NCI-H524 treated with DMSO at 0.1 percent for 48 hours (cell line): ENCODE measurements at places on chromosomes 4 and X.

GRCh38 chrX:27728291-27728690 is 79.5 kb upstream of the MAGEB10 start:
- no peak for DNase-seq

- no peak for DNase-seq
Observed at GRCh38 chr4:22071749-22072148, 123.2 kb upstream of the KCNIP4 start.

DNA sequence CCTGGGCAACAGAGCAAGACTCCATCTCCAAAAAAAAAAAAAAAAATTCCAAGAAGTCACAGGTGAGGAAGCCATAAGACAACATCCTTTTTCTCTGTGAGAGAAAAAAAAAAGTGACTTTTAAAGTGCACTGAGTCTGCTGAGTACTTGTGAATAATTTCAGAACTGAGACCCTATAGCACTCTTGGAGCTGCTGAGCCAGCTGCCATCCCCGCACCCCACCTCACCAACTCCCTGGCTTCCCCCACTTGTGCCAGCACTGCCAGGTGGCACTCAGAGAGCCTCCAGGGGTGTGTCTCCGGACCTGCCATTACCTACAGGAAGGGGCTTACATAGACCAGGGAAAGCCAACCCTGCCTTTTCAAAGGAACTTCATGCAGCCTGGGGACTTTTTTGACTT is 39.2 kb upstream of the HS3ST1 start:
- no peak for DNase-seq

DNA sequence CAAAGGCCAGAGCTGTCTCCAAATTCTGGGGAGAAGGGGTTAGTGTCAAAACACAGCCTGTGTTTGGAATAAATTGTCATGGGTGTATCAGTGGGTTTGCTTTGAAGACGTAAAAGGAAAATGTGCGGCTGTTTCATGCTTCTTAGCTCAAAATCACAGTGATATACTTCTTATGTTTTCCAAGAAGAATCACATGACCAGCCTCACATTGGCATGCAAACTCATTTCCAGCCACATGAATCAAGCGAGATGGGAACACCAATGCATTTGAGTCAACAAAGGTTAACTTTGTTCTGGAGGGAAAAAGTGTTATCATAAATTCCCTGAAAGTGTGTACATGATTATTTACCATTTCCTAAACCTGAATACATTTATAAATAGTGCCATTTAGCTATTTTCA is 19.0 kb upstream of the SPP1 start:
- no peak for DNase-seq

GRCh38 chrX:14361435-14361834 is 167.9 kb upstream of the GLRA2 start:
- no peak for DNase-seq

DNA sequence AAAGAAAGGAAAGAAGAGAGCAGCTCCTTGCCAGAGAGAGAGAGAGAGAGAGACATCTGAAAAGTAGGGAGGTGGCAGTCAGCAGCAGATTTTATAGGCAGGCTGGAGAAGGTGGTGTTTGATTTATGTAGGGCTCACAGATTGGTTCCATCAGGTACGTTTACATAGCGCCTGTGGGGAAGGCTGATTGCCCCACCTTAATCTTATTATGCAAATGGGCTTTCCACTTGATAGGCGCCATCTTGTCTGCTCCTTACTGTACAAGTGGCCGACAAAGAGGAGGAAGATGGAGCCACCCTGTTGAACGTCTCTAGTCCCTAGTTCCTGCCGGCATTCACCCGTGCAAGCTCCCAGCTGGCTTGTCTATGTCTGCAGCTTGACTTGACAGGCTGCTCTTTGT is 49.1 kb upstream of the DHRSX start:
- DNase-seq = peak; percentile 86

DNA sequence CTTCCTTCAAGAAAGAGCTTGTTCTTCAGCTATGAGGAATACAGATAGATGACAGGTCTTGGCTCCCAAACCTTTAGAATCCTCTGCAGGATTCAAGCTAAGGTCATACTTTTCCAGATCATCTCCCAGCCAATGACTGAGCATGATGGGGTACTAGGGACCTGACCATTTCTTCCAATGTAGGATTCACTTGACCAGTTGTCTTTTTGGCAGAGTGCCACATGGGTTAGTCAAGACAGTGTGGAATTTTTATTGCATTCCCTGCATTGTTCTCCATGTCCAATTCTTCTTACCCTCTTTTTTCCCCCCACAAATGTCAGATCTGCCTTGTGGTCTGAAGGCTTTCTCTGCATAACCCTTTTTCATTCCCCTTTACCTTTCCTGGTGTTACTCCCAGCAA is 99.5 kb downstream of the CCSER1 start:
- no peak for DNase-seq

DNA sequence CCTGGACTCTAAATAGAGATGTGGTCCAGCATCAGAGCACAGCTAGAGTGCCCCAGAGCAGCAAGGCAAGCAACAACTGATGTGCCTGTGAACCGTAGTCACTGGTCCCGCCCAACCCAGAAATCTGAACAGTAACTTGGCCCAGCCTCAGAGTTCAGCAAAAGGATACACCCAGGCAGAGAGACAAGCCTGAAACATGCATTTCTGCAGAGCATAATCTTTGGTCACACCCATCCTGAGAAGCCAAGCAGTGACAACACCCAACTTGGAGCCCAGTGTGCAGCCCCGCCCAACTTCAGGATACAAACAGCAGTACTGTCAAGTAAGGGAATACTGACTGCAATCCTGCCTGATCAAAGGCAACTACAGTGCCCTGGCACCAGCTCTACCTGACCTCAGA is 78.9 kb downstream of the CCDC160 start:
- DNase-seq = no peak

DNA sequence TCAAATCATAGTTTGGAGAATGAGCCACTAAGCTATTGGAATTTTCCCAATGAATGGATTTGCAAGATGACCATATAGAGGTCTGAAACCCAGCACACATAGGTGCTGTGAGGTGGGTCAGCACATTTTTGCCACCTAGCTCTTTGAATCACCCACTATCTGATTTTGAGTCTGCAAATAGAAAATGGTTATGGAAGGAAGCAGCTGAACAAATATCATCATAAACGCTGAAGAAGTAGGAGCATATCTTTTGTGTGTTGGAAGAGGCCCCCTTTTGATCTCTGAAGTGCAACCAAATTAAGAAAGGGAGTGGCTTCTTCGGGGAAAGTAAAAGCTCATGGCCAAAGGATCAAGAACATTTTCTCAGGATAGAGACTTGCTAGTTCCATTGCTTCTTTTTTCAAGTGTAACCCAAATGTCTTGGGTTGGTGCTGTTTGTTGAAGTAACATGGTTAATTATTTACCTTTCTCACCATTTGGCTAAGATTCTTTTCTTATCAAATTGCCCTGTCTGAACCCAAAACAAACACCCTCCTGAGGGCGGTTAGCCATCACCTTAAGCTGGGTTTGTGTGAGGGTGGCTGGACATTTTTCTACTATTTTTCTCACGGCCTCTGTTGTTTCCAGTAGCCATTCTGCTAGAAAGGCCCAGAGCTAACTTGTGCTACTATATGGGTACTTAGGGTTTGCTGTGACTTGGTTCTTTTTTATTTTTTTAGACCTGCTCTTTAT is 18.4 kb upstream of the SORBS2 start:
- DNase-seq = no peak

DNA sequence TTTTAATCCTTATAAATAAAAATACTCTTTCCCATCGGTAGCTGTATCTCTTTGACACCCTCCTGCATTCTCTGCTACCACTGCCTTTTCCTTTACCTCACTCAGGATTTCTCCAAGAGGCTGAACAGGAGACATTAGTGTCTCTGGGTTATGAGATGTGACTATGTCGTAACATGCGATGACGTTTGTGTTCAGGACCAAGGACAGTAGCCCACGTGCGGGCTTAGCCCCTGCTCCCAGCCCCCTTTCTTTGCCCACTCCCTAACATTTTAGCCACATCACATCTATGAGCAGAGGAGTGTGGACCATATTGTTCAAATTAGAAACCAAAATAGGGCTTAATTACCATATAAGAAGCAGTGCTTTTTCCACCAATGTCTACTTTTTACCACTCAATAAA is 369.3 kb downstream of the FBXW7 start:
- no peak for DNase-seq

DNA sequence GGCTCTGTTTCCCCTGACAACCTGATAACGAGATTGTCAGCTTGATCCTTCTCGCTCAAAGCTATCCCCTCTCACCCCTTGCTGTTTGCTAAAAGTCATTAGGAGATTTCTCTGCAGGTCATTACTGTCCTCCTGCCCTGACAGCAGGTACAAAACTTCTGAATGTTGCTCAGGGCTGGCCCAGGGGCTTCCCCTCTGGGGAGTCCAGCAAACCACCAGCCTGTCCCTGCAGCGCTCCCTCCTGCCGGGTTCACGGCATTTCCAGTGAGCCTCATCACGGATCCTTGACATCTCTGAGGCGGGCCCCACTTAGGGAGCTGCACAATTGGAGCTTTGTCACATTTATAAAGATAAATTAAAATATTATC is 5.2 kb upstream of the SORCS2 start:
- DNase-seq = no peak

- no peak for DNase-seq
Observed at GRCh38 chrX:49106930-49107329, 16.6 kb downstream of the GPKOW start.

DNA sequence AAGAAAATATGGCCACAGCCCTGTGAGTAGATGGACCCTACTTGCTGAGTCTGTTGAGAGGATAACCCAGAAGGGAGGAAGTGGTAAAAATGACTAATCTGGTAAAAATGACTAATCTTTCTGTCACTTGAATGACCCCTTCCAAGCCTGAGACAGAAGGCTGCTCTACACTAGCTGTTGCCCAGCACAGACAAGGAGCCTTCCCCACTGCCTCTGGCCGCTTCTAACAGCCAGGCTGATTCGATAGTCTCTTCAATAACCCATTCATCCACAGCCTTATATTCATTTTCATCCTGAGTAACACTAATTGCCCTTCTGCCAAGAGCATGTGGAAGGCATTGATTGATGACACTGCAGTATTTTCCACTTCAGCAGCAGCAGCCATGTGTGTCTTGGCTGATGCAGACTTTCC is 18.4 kb downstream of the MAGEB17 start:
- DNase-seq = no peak

- no peak for DNase-seq
Observed at GRCh38 chr4:7804756-7805385, 134.8 kb downstream of the AFAP1 start.

DNA sequence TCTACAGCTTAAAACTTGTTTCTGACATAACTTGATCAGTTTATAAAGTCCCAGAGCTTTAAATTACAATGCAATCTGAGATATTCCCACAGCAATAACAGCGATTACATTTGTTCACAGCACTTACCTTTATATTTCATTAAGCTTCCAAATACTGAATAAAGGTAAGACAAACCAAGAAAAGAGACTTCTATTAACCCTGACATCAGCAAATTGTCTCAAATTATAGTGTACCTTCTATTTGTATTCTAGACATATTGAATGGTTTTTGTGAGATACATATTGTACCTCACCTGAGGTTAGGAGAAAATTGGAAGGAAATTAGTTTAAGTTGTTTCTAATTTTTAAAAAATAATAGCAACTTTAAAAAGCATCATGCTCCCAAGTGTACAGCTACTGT is 111.9 kb downstream of the HDAC8 start:
- DNase-seq = no peak

- no peak for DNase-seq
Observed at GRCh38 chr4:127518046-127518445, 114.7 kb upstream of the INTU start.

DNA sequence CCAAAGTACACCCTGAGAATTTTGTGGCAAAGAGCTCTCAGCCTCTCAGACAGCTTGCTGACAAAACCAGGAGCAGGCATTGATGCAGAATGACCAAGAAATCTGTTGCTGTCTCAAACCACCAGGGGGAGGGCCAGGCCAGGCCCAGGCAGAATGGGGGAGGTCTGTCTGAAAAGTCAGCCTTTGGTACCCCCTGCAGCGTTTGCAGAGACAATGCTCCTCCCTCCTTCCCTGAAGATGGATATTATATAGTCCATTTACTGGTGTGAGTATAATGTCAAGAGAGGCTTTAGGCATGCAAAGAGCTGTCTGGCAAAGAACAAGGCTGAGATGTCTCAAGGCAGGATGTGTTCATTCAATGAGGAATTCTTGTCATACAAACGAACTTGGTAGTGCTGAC is 52.9 kb upstream of the TRPC5OS start:
- DNase-seq = peak; percentile 68

DNA sequence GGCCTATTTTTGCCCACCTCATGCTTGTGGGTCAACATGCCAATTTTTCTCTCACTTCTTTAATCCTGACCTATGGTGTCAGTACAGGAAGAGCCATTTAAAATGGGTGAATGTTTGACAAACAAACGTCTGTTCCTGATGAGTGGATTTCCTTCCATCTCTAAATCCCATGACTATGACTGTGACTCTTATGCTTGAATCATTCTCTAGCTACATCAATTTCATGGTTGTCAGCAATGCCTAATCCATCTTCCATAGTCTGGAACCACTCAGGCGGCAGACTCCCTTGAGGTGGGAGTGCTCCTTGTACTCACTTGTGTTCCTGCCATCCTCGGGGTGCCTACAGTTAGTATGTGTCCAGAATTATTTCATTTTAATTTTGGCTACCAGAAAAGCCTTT is 194.9 kb upstream of the RPS6KA3 start:
- DNase-seq = no peak

DNA sequence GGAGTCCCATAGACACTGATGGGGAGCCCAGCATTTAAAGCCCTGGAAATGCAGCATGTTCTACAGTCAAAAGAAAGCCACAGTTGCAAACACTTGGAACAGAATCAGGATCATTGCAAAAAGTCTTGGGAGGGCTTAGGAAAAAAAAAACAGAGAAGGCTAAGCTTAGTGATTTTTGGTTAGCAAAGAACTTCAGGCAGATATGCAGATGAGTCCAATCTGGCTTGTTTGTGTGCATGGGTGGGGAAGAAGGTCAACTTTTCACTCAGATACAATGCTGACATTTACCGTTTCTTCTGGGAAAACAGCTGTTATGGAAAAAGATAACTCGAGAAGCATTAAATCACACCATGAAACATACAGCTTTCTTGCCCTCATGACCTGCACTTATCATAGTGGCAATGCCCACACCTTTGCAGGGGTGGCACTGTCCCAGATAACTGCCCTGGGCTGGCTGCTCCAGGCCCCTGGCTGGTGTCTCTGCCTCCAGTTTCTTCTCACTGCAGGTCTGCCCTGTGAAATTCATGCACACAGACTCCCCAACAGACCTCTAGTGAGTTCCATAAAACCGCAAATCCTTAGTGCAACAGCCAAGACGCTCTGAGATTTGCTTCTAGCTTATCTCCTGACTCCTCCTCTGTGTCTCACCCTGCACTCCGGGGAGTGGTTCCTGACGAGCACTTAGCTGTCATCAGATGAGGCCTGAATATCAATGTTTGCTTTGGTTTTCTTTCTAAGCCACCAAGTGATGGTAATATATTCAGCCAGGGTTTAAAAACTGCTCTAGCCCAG is 99.2 kb downstream of the DRD5 start:
- no peak for DNase-seq

GRCh38 chr4:7988437-7988836 is 48.8 kb upstream of the AFAP1 start:
- no peak for DNase-seq

- no peak for DNase-seq
Observed at GRCh38 chr4:132691026-132691425, 458.1 kb upstream of the PCDH10 start.
